Brain microvascular endothelial cell (primary cell): ENCODE measurements at places on chromosomes 1 and 21.

DNA sequence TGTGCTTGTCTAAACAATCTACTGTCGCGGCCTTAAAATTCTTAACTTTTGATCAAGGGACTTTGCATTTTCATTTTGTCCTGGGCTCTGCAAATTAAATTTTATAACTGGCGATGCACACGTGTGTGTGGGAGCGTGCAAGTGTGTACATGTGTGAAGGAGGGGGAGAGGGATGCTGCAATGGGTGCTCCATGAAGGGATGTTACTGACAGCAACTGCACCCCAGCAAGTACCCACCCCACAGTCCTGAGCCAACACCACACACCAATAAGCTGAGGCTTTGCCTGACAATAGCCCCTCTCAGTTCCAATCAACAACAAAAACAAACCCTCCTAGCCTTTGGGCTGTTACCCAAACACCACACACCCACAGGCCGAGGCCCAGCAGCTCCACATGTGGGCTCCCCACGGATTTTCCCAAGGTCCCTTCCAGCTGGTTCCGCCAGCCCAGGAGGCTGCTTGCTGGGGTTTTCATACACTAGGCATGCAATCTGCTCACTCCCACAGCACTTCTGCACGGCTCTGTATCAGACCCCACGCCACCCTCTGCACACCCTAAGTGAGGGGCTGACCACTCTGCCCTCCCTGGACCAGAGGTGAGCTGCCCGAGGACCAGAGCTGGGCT, 32.8 kb upstream of the IFFO2 start:
- DNase-seq, result no peak

DNA sequence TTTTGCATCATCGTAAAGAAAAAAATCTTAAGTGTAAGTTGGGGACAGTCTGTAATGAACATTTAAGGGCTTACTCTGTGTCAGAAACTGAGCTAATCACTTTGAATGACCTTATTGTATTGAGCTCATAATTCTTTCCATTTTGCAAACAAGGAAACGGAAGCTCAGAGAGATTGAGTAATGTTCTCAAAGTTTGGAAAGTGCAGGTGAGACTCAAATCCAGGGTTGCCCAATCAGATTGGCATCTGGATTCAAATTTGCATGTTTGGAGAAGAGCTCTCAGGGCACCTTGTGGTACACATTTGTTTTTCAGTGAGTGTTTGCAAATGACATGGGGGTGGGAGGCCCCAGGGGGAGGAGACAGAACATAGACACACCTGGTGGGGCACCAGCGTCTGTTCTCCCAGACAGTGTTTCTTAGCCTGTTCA, 8.0 kb downstream of the ALPL start:
- no peak for DNase-seq

DNA sequence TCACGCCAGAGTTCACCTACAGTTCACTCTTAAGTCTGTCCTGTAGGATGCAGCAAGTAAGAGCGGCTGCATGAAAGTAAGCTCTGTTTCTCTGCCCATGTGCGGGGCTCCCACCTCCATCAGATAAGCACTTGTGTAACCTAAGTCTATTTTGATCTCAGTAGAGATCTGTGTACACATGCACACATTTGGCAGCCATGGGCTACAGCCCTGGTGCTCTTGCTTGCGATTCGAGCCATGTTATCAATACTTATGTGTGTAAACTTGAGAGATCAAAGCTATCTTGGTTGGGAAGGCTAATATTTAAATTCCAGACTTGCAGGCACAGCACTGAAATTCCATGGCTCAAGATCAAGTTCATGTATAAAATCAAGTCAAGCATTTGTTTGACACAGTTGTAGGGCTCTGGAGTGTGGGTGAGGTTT, 244.7 kb upstream of the FGGY start:
- DNase-seq, result no peak

DNA sequence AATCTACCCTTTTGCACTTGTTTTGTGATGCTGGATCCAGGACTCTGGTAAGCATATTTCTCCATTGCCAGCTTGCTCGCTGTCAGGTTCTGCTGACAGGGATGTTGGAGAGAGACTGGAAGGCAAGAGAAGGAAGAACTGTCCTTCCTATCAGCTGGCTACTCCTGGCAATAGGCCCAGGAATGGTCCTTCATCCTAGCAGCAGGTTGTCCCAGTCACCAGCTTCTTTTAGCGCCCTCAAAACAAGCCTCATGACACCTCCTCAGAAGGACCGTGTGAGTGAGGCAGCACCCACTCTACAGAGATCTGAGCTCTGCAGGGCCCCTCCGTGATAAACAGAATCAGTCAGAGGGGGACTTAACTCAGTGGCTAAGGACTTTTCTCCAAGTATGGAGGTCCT, 33.1 kb upstream of the SLAMF9 start:
- no peak for DNase-seq
